Activated CD4-positive, alpha-beta T cell treated with anti-CD3 and anti-CD28 coated beads, Interleukin-2, amount 50 U/mL, for 24 hours (primary cell): ENCODE measurements at places on chromosomes 7 and 10.

- DNase-seq, result no peak
These were observed 784.0 kb downstream of the SUGCT start for GRCh38 chr7:40918701-40919271.

GRCh38 chr10:3190817-3191216 is 18.2 kb upstream of the PITRM1 start:
- no peak for DNase-seq

- DNase-seq, result no peak
These were observed 7.0 kb downstream of the ANKRD1 start for GRCh38 chr10:90913774-90914420.

- no peak for DNase-seq
These were observed 84.7 kb downstream of the PALS2 start for GRCh38 chr7:24657980-24658379.

GRCh38 chr7:36393826-36394225 is 4.2 kb downstream of the ANLN start:
- no peak for DNase-seq

DNA sequence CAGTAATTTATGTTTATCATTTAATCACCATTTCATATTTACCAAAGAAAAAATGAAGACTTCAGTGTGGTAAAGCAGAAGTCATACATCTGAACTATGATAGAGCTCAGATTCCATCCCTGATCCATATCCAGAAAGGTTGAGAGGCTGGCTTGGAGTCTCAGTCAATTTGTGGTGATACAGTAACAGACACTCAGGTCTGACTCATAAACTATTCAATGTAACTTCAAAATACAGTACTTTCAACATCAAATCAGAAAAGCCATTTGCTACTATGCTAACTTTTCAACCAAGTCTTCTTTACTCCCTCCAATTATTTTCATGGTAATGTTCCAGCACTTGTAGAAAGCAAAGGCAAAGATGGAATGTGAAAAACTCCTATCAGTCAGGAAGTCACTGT is 190.4 kb downstream of the HDAC9 start:
- DNase-seq, result no peak

DNA sequence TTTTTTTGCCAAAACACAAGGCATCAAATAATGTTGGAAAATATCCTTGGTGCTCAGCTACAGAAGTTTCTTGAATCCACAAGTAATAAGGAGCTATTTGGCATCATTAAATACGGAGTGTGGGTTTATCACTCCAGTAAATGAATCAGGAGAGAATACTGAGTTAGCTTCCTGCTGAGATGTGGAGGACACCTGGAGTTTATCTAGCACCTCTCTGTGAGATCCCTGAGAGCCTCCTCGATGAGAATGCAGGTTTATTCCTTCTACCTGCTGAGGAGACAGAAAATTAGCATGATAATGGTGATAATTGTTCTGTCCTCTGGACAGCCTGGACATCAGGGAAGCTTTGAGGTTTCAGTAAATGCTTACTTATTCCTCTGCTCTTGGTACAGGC is 40.5 kb downstream of the NRG3 start:
- DNase-seq, result no peak

- no peak for DNase-seq
These were observed 49.1 kb downstream of the DOCK4 start for GRCh38 chr7:112157072-112157471.

GRCh38 chr7:130435311-130435854 is 5.4 kb downstream of the CEP41 start:
- no peak for DNase-seq

- DNase-seq, result no peak
These were observed 324.1 kb downstream of the LRMDA start for GRCh38 chr10:75755528-75755927.

DNA sequence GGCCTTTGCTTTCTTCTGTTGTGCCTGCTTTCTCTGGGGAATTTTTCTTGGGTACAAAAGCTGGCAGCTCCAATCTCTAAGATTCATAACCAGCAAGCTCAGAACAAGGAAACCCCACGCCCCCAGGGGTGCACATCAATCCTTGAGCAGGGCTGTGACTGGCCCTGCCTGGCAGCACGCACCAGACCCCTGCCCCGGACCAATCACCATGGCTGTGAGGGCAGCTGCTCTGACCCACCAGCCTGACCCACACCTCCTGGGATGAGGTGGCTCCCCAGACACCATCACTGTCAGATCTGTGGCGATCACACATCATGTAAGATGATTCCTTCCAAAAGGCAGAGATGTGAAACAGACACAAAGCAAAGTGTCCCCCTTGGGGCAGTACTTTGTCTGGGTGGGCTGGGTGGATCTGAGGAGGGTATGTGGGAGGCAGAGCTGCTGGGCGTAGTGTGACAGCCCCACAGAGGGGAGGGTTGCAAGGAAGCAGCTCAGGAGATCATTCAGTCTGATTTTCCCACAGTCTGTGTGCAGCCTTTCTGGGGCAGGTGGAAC is 175.5 kb upstream of the SHH start:
- no peak for DNase-seq

DNA sequence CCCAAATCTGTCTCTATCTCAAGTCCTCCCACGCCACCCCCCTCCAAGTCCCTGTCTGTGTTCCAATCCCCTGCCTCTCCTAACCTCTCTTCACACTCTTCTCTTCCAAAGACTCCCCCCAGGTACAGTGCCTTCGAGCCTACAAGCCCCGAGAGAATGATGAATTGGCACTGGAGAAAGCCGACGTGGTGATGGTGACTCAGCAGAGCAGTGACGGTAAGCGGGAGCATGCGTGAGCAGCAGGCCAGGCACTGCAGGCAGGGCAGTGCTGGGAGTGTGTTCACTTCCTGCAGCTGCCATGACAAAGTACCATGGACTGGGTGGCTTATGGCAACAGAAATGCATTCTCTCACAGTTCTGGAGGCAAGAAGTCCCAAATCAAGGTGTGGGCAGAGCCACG is 23.4 kb downstream of the ARHGEF5 start:
- no peak for DNase-seq

DNA sequence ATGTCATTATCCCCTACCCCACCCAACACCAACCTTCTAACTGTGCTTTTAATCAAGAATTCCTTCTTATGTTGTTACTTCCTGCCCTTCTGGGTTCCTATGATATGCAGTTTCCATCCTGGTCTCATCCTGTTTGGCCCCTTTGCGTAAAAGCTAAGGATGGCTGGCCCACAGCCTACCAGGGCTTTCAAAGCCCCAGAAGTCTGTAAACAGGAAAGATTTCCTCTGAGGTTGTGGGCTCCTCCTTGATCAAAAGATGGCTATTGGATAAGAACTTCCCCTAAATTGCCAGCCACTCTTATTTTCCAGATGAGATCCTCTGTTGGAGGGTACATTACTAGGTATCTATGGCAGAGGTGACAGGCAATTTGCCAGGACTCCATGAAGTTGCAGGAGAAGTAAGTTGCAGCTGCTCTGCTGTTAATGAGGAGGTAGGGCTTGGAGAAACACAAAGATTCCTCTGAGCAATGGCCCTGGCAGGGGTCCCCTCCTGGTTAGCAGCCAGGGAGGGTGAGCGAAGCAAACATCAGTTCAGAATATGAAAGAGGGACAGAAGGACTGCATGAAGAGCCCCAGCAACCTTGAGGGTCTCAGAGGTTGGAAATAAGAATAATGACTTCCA is 32.1 kb downstream of the NRP1 start:
- no peak for DNase-seq

GRCh38 chr7:16660702-16661464 is 14.9 kb downstream of the BZW2 start:
- DNase-seq, result no peak

GRCh38 chr7:472640-472957 is 47.0 kb downstream of the PDGFA start:
- DNase-seq, result no peak

- DNase-seq, result no peak
These were observed 31.7 kb upstream of the DGKI start for GRCh38 chr7:137878333-137878961.

GRCh38 chr10:126425032-126425431 is 36.8 kb upstream of the ADAM12 start:
- DNase-seq, result no peak

GRCh38 chr10:76839276-76839675 is 798.3 kb downstream of the KCNMA1 start:
- DNase-seq, result no peak

- DNase-seq, result no peak
These were observed 105.8 kb downstream of the GRM8 start for GRCh38 chr7:127146746-127147536.

- DNase-seq, result no peak
These were observed 171.7 kb downstream of the FAM107B start for GRCh38 chr10:14602807-14603533.

- DNase-seq, result no peak
These were observed 50.0 kb downstream of the PRF1 start for GRCh38 chr10:70552586-70552985.

DNA sequence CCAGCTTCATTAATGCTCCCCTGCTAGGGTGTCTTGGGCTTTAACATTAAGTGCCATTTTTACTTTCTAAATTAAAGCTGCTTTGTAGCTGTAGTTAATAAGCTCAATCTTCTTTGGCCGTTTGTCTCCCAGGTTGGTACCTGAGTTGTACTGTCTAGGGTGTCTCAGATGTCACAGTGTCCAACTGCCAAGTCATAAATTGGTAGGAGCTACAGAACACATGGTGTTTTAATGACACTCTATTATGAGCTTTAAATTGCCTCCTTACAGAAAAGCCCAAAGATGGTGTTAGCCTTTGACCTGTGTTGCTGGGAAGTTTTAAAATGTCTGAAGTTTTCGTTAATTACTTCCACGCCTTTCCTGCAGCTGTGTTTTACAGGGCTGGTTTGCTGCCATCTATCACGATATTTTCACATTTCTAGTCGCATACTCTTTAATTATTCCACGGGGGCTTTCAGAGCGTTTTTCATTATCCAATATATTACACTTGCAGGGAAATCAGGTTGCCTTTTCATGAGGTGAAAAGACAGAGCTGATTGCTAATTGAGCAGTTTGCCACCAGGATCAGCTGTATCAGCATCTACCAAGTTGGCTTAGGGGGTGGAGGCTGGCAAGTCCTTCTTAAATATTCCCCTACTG is 247.8 kb upstream of the PLPP4 start:
- DNase-seq, result no peak

DNA sequence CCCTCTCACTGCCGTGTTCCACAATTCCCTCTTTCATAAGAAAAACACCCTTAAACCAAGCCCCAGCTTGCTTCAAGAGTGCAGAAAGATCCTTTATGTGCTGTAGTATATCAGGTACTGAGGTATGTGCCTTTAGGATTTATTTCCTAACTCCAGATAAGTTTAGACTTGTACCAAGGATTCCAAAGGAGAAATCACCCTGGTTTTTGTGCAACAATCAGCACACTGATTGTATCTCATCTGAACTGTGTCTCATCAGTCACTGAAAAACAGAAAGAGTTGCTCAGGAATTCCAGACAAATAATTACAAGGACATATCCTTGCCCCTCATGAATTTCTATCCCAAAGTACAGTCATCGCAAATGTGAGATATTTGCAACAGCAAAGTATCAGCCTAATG is 77.2 kb upstream of the PTPRZ1 start:
- no peak for DNase-seq

DNA sequence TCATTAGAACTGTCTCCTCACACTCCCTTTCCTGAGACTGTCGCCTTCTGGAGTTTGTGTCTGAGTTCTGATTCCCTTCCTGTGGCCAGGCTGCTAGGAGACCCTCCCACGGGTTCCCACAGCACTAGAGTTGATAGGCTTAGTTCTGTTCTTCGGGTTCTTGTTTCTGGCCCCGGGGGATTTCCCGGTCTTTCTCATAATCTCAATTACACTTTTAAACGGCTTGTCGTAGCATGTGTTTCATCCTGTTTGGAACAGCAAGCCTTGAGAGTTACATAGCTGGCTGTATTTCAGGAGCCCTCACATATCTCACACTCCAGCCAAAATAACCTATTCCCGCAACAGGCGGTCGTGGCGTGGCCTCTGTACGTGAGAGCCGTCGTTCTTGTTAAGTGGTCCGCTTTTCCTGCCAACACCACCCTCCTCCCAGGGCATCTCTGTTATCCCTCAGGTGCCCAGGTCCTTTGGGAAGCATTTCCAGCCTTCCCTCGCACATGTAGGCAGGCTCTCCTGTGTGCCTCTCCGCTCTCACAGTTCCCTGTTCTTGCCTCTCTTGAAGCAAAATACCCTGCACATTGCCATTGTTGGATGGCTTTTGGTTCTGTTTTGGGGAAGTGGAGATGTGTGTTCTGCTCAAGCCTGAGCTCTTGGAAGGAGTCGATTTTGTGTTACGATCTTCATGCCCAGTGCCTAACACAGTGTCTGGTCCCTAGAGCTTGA is 46.0 kb downstream of the CDC123 start:
- peak; percentile 27 for DNase-seq

DNA sequence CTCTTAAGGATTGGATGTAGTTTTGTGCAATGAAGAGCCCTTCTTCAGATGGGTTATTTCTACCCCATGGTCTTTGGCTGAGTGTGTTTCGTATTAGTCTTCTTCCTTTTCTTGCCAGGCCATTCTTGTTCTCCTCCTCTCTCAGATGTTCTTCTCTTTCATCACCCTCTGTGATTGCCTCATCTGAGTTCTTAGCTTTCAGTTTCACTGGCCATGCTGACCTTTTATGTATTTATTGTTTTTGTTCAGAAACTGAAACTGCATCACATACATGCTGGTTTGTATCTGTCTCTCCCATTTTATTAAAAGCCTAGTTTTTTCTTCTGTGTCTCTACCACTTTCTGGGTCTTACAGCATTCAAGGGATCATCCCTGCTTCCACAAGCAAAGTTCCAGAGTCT is 21.7 kb upstream of the PCGF5 start:
- no peak for DNase-seq

- DNase-seq, result peak; percentile 69
These were observed 95.5 kb downstream of the CUL2 start for GRCh38 chr10:34994565-34995142.

DNA sequence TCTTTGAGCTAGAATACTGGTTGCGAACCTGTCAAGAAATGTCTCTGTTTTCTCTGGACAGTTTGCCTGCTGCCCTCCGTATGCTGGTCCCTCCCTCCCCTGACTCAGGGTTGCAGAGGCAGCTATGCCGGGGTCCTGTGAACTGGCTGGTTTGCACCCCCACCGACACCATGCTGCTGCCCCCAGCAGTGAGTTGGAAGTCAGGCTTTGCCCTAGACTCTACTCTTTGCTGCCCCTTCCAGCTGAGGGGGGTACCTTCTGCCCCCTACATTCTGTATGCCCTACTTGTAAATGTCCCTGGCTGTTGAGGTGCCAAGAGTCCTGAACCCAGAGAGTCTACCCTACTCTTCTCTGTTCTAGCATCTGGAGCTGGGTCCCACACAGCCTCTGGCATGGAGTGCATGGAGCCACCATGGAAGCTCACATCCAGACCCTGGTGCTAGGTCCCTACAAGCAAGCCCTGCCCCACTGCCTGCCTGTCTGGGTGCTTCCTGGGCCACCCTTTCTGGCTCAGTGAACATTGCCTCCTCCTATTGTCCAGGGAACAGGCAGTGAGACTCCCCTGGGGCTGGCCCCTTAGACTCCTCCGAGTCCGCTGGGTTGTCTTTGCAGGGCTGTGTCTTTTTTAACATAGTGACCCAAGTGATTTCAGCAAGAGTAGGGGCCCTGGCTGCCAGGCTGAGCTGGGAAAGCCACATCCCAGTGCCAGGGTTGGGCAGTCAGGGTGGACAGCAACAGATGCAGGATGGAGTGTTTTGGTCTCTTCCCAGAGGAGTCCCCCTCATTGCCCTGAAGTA is 138.9 kb downstream of the ADCY1 start:
- no peak for DNase-seq

- DNase-seq, result no peak
These were observed 8.6 kb upstream of the ZNF33B start for GRCh38 chr10:42646687-42647640.

- DNase-seq, result no peak
These were observed 135.1 kb upstream of the TRIM24 start for GRCh38 chr7:138324941-138325340.
